Activated naive CD4-positive, alpha-beta T cell treated with anti-CD3 and anti-CD28 coated beads for 36 hours (primary cell): ENCODE measurements at places on chromosomes 7 and 10. TPM values are rescaled to one million over a fixed set of nuclear protein-coding genes. Genes with fewer than 3 reads are reported as not detected.

DNA sequence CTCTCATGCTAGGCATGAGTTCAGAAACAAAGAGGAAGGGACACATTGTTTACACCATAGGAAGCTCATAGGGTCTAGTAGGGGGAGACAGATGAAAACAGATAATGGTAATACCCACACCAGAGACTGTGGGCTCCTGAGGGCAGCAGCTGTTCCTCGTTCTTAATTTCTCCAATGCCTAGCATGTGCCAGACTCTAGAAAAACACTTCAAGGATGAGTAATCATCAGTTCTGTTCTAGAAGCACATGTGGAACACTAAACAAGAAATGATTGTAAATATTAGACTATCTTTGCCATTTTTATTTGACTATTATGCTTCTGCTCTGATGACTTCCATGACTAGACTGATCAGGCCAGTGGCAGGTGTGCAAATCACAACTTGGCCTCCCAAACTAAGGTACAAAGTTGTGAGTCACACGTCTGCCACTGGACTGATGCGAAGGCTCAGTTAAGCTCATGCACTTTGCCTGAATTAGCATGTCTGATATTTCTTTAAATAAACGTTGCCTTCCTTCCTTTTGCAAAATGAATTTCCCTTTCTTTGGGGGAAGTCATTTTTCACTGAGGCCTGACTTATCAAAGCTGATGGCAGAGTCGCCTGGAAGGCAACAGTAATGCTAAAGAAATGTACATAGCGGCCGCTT, 89.2 kb upstream of the FGL2 start:
- H3K27me3 ChIP-seq, result no peaks in the 10 kb centered on the region
- H3K36me3 ChIP-seq, result peaks cover 11% of the 10 kb centered on the region
- no peak for DNase-seq
- no peaks in the 10 kb centered on the region for H3K4me1 ChIP-seq
- H3K4me3 ChIP-seq, result no peak overlapping the region

DNA sequence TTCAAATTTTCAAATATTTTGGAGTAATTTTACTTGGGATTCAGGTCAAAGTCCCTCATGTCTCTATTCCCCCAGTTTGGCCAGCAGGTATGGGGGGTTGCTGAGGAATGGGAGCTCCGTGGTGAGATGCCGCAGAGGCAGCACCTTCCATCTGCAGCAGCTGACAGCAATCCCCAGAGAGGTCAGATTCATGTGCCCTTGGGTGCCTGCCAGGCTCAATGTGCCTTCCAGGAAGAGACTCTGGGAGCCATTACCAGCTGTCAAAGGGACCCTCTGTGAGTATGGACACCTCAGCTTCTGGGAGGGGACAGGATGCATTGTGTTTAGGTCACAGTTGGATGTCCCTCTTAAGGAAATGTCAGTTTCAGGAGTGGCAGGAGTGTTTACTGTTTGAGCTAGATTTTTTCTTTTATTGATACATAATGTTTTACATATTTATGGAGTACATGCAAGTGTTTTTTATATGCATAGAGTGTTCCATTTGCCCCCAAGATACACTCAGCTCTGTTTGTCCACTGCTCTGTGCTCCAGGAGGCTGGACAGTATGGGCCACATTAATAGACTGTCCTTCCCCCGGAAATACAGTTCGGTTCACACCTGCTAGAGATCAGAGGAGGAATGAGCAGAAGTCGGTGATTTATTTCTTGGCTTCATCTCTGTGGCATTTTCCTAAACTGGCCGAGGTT, 75.3 kb upstream of the GRB10 start:
- no peak overlapping the region for H3K4me3 ChIP-seq
- no peaks in the 10 kb centered on the region for H3K36me3 ChIP-seq

- no peak for DNase-seq
- no peak overlapping the region for H3K27ac ChIP-seq
- no peaks in the 10 kb centered on the region for H3K27me3 ChIP-seq
- H3K4me3 ChIP-seq, result no peak overlapping the region
These were observed 26.2 kb downstream of the GRID1 start for GRCh38 chr10:86340176-86340990.

Gene CLRN3
- total RNA-seq, result not detected

Gene OR2A42
- not detected for total RNA-seq

DNA sequence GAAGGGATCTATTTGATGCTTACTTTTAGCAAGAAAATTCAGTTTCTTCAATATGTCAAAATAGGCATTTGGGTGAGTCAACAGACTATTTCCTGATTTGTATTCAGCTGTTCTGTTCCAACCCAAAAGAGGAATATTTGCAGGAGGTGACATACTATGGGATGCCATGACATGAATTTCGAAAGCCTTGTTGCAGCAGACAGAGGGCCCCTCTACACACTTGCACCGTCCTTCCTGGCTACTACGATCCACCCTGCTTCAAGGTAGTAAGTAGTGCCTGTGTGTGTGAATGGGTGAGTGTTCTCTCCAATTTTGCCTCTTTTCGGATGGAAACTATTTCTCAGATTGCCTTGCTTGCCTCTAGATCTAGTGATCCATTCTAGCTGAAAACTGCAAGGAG, 413.0 kb upstream of the ADARB2 start:
- no peaks in the 10 kb centered on the region for H3K4me1 ChIP-seq
- H3K36me3 ChIP-seq, result no peaks in the 10 kb centered on the region
- H3K27me3 ChIP-seq, result peaks cover 8% of the 10 kb centered on the region
- no peak overlapping the region for H3K4me3 ChIP-seq

DNA sequence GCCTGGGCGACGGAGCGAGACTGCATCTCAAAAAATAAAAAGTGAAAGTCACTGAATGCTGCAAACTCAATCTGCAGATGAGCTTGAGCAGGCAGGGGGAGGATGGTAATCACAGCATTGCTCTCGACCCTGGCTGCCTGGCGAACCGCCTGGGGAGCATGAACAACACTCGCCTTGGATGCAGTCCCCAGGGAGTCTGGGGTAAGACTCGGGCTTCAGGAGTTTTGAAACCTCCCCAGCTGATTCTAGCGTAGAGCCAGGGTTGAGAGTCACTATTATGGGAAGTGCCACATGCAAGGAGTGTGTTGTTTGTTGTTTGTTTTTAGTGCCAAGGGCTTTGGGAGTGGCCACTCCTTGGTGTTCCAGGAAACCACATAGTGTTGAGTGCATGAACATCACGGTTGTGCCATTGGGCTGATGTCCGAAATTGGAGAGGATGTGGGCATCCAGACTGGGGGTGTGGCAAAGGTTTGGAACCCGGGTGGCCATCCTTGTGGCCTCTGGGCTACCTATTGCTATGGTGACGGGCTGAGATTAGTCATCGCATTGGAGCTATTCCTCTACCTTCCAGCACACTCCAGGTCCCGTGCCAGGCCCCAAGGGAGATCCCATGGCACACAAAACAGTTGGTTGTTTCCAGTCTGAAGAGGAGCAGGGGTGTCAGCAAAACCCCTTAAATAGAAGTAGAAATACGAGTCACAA, 92.6 kb downstream of the RGS10 start:
- H3K4me1 ChIP-seq, result peaks cover 8% of the 10 kb centered on the region
- H3K27ac ChIP-seq, result no peak overlapping the region
- DNase-seq, result no peak

Gene C10orf143
- 3.3 TPM for total RNA-seq

- H3K36me3 ChIP-seq, result no peaks in the 10 kb centered on the region
- H3K4me3 ChIP-seq, result no peak overlapping the region
- no peak for DNase-seq
- peaks cover 2% of the 10 kb centered on the region for H3K27me3 ChIP-seq
- no peaks in the 10 kb centered on the region for H3K4me1 ChIP-seq
These were observed 151.7 kb downstream of the EGFR start for GRCh38 chr7:55170335-55171069.

DNA sequence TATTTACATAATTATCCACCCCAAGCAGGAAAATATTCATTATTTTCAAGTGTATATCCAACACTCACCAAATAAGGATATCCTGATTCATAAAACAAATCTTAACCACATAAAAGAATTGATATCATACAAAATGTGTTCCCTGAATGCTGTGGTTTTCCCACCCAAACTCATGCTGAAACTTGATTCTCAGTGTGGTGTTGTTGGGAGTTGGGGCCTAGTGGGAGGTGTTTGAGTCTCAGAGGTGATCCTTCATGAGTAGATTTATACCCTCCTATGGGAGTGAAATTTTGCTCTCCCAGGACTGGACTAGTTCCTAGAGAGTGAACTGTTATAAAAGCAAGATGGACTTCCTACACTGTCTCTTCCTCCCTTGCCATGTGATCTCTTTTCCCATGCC, 1028.3 kb downstream of the SORCS1 start:
- no peak overlapping the region for H3K4me3 ChIP-seq
- H3K27me3 ChIP-seq, result no peaks in the 10 kb centered on the region
- H3K4me1 ChIP-seq, result no peaks in the 10 kb centered on the region
- DNase-seq, result no peak
- H3K27ac ChIP-seq, result no peak overlapping the region

DNA sequence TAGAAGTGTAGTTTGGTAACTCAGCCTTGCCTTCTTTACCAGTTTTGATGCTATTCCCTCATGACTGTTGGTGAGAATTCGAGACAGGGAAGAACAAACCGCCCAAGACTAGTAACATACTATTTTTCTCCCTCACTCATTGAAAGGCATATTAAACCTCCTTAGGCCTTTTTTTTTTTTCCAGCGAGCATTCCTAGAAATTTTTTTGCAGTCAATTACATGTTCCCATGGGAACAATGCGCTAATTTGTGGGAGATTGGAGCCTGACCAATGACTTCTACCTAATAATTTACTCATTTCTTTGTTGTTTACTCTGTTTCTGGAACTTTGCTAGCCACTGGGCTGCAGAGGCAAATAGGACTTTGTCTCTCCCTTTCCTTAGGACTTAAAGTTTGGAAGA, 6.0 kb downstream of the VPS50 start:
- H3K4me1 ChIP-seq, result peaks cover 2% of the 10 kb centered on the region
- H3K27me3 ChIP-seq, result no peaks in the 10 kb centered on the region
- H3K4me3 ChIP-seq, result no peak overlapping the region
